HAP-1 (cell line): ENCODE measurements at places on chromosomes 7 and 10.

GRCh38 chr10:13987446-13987845, 343.3 kb downstream of the FRMD4A start:
- DNase-seq, result no peak

GRCh38 chr10:33331379-33331694, 3.1 kb downstream of the NRP1 start:
- no peak for DNase-seq

DNA sequence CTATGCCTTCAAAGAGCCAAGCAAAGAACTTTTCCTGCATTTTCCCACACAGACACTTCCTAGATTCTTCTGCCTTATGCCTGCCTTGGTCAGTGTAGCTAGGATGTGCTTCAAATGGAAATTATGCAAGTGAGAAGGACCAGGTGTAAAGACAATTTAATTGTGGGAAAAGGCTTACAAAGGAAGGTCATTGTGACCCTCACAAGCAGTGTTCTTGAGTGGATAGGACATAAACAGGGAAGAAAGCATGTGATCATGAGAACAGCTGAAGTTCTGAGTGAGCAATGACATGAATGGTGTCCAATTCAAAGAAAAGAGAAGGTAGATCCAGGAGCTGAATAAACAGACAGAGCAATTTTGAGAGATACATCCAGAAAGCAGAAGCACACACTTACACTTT, 1.3 kb upstream of the PIP start:
- no peak for DNase-seq

GRCh38 chr10:11150879-11151415, 133.3 kb downstream of the CELF2 start:
- no peak for DNase-seq

DNA sequence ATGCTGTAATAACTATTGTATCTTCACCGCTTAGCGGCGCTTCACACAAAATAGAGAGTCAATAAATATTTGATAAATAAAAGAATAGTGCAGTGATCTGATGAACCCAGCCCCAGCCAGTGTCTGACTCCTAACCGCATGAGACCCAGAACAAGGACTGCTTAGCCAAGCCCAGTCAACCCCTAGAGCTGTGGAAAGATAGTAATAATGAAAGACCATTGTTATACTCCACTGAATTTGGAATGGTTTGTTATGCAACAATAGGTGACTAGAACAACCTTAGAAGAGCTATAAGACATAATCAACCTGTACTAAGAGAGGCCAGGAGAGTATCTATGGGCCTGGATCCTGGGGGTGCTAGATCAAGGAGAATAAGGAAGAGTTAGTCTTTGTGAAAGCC, 230.5 kb upstream of the INHBA start:
- DNase-seq, result no peak

- peak; percentile 76 for DNase-seq
Observed at GRCh38 chr7:50962962-50963374, 180.3 kb upstream of the GRB10 start.

GRCh38 chr7:38736138-38736537, 105.0 kb upstream of the AMPH start:
- DNase-seq, result no peak

GRCh38 chr10:1540144-1540543, 197.2 kb downstream of the ADARB2 start:
- no peak for DNase-seq

DNA sequence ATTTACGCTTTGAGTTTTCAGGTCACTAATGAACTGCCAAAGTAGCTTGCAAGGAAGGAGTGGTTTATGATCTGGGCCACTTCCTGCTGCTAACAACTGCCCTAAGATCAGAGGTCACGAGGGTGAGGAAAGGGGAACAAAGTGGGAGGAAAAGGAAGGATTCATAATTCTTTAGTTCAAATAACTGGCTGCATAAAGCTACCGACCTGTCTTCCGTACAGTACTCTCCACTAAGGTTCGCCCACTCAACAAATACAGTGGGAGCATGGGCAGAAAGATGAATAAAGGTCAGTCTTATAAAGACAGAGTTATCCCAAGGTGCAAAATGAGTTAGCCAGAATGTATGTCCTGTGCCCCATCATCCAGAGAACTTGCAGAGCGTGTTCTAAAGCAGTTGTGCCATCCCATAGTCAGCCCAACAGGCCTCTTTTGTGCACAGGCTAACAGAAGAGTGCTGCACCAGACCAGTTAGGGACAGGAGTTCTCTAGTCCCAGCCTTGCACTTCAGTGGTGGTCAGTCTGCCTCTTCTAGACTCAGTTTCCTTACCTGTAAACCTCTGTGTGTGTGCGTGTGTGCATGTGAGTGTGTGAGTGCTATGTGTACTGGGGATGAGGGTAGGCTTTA, 65.9 kb downstream of the CREB3L2 start:
- DNase-seq, result no peak

DNA sequence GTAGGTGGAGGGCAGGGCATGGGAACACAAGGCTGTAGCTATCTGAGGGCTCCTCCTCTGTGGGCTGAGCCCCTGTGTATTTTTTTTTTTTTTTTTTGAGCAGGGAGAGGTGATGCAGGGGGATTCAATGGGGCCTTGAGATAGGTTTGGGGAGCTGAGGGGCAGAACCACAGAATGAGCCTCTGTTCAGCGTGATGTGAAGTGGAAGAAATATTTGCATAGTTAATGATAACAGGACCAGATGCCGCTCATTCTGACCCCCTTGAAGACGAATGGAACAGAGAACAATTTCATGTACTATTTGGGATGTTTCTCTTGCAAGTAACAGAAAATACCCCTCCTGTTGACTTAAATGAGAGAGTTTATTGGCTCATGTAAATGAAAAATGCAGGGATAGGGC, 69.7 kb upstream of the EMX2 start:
- no peak for DNase-seq

DNA sequence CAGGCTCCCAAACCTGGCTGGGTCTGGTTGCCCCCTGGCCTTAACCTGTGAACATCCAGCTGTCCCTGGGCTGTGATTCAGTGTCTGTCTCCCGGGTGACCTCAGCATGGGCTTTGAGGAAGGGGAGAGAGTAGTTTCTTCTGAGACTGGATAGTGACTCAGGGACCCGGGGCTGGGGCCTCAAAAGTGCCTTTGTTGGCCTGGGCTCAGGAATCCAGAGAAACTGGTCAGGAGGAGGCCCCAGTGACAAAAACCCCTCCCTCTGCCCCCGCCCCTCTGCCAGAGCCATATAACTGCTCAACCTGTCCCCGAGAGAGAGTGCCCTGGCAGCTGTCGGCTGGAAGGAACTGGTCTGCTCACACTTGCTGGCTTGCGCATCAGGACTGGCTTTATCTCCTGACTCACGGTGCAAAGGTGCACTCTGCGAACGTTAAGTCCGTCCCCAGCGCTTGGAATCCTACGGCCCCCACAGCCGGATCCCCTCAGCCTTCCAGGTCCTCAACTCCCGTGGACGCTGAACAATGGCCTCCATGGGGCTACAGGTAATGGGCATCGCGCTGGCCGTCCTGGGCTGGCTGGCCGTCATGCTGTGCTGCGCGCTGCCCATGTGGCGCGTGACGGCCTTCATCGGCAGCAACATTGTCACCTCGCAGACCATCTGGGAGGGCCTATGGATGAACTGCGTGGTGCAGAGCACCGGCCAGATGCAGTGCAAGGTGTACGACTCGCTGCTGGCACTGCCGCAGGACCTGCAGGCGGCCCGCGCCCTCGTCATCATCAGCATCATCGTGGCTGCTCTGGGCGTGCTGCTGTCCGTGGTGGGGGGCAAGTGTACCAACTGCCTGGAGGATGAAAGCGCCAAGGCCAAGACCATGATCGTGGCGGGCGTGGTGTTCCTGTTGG, at the start of gene CLDN4:
CLDN4 (plus strand) TSS at position 316 of the 903 bp plus-strand sequence; CDS start at position 522, 206 bp downstream.
- no peak for DNase-seq

- DNase-seq, result no peak
Observed at GRCh38 chr10:51698473-51699063, 827 bp downstream of the CSTF2T start.

DNA sequence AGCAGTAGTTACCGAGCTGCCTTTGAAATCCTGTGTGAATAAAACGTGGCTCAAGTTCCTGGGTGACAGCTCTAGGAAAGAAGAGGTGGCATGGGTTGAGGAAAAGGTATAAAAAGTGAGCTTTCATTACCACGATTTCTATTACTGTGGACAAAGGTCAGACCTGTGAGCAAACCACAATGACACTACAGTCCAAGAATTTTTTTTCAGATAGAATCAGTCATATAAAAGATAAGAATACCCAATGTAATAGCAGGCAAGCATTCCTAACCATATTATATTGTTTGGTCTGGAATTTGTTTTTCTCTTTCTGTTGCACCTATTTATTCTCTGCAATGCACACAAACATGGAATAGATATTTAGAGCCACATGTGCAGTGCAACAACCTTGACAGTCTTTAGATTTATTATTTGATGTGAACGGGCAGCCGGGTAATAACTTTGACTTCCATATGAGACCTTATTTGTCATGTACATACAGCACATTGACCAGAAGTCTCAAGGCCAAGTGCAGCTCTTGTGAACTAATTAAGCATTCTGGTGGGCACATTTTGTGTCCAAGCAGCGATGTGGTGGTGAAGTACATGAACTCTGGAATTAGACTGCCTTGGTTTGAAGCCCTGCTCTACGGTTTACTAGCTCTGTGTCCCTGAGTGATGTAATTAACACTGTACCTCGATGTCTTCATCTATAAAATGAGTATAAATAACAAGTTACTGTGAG, 156.8 kb downstream of the NRCAM start:
- no peak for DNase-seq

- no peak for DNase-seq
Observed at GRCh38 chr10:101902820-101903145, 59.2 kb upstream of the KCNIP2 start.

GRCh38 chr7:155999631-156000489, 187.6 kb upstream of the SHH start:
- no peak for DNase-seq

GRCh38 chr7:23864973-23865372, 155.0 kb downstream of the STK31 start:
- no peak for DNase-seq
